ENCODE measurements at places on chromosomes 16 and 17. TPM values are rescaled to one million over a fixed set of nuclear protein-coding genes. Genes with fewer than 3 reads are reported as not detected.

- DNase-seq: no peak
Observed at GRCh38 chr16:57348327-57348726, 10.3 kb upstream of the CCL22 start.

DNA sequence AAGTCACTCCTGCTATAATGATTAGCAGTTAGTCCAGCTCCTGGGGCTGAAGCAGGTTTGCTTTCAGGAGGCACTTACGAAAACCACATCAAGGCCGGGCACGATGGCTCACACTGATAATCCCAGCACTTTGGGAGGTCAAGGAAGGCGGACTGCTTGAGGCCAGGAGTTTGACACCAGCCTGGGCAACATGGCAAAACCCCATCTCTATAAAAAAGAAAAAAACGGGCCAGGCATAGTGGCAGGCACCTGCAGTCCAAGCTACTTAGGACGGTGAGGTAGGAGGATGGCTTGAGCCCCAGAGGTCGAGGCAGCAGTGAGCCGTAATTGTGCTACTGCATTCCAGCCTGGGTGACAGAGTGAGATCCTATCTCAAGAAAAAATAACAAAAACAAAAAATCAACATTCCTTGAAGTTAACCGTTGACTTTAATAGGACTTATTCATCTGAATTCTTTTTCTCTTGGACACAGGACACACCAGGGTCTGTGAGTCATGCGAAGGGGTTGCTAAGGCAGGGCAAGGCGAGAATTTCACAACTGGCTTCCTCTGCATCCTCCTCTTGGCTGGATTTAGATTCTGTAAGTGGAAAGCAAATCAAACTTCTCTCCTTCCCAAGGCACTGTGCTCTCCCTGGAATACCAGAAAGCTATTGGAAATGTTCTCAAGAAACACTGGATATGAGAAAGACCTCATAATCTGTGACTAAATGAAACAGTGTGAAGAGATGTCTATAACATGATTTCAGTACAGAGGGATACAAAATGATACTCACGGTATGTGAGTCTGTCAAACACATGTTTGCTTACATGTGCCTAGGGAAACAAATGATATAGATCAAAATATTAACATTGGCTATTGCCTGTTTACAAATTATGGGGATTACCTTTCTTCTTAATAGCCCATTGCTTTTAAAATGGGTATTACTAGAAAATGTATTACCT, 99.5 kb downstream of the SYCE1L start:
- DNase-seq: peak; percentile 97

The GP1BA gene
- not detected for total RNA-seq

GRCh38 chr16:57809276-57810196, 7.2 kb upstream of the KIFC3 start:
- no peak for DNase-seq

- DNase-seq: peak; percentile 54
Observed at GRCh38 chr16:58127033-58127556, 2.1 kb downstream of the CFAP20 start.

The FOXL1 gene
- 1.7 TPM for total RNA-seq

The SLC4A1 gene
- not detected for total RNA-seq

The KRTAP4-3 gene
- total RNA-seq: not detected

GRCh38 chr16:83958137-83958845, 5.3 kb downstream of the OSGIN1 start:
- no peak for DNase-seq

The ZNF597 gene
- total RNA-seq: 2.2 TPM

DNA sequence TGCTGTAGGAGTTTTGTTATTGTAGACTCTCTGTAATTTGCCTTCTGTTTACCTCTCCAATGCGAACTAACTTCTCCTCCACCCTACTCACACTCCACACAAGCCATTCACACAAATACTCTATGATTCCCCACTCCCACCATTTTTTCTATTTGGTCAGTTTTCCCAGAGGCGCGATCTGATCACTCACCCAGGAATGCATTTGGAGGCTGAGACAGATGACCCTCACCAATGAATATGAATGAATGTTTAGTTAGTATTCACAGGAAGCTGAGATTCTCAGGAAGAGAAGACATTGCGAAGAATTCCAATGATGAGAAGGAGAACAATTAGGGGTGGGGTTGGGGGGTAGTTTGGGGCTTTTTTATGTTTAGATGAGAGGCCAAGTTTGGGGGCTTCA, 10.5 kb upstream of the ANKFN1 start:
- DNase-seq: no peak

The CLEC3A gene
- total RNA-seq: not detected

The STH gene
- not detected for total RNA-seq

DNA sequence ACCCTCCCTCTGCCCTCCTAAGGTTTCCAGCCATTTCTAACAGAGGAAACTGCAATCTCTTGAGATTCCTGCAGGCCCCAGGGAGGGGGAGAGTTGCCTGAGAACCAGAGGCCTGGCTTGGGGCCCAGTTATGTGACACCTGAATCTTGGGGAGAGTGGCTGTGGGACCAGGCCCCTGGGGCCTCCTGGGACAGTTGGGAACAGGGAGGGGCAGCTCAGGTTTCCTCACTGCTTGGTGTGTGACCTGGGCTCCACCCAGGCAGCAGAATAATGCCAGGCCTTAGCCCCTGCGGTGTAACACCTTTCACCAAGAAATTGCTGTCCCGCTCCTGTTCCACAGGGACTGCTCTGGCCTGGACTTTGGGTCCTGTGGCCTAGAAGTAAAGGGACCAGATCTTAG, 44.3 kb upstream of the CRHR1 start:
- DNase-seq: no peak

The MYH3 gene
- total RNA-seq: 0.07 TPM

DNA sequence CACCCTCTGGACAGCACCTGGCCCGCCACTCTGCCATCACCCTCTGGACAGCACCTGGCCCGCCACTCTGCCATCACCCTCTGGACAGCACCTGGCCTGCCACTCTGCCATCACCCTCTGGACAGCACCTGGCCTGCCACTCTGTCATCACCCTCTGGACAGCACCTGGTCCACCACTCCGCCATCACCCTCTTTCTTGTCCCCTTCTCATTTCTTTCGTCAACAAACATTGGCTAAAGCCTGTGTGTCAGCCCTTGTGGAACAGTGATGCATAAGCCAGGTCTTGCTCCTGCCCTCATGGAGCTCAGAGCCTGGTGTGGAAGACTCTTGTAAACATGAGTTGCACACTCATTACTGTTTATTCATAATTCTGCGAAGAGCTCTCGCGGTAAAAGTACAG, 31.2 kb downstream of the CDK5R1 start:
- DNase-seq: no peak

DNA sequence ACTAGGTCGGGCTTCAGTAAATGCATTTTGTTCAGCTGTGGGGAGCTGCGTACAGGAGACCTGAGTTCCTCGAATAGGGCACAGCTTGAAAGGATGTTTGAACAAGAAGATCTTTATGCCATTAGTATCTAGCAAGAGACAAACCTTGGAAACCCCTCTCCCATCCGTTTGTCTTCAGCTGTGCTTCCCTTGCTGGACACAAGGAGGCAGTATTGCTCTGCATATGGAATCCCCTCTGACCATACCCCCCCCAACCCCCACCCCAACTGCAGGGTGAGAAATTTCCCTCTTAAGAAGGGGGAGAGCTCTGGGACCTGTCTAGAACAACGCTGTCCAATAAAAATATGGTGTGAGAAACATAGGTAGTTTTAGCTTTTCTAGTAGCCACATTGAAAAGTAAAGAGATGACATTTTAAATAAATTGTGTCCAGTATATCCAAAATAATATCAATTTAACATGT, 1.6 kb downstream of the MRM1 start:
- DNase-seq: no peak

GRCh38 chr17:30921544-30922196, at the start of gene ADAP2:
TSS of gene ADAP2 (plus strand) at chr17:30921945. CDS start at chr17:30922015, 70 bp downstream.
- DNase-seq: no peak

DNA sequence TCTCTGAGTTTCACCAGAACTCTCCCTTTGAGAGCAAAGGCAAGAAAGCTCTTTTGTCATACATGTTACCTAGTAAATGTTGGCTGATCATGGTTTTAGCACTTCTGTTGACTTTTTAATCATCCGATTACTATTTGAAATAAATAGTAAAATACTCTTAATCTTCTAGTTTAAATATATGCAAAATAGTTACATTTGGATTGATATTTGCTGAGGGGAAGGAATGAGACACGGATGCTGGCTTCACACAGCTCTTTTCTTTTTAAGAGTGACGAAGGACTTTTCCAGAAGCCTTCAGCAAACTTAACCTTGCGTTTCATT, 9.4 kb downstream of the NFATC3 start:
- DNase-seq: no peak

The MYL4 gene
- 0.81 TPM for total RNA-seq

DNA sequence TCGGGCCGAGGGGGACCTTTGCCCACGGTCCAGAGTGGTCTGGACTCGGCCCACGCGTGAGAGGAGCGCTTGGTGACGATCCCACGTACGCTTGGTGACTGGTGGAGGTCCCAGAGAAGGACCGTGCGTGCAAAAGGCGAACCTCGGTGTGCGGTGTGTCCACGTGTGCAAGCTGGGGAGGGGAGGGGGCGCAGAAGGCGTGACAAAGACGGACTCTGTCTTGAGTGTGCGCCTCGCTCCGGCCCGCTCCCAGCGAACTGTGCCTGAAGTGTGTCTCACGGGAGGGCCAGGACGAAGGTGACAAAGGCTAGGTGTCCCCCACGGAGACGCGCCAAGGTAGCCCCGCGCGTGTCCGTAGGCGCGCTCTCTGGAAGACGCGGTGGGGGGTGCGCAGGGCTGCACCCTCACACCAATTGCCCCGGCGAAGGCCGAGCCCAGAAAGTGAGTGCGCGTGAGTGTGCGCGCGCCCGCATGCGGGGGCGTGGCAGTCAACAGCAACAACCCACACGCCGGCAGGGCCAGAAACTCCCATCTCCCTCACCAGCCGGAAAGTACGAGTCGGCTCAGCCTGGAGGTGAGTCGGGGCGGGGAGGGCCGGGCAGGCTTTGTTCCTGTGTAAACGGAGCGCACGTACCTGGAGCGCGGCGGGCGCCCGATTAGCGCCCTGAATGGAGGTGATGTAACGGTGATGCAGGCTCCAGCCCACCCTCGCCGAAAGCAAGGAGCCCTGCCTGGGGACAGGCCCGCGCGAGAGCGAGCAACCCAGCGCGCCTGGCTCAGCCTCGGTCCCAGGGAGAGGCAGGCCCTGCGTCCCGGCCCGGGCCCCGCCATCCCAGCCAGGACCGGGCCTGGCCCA, at the start of gene GPRC5C:
GPRC5C (plus strand) TSS at position 521 of the 856 bp plus-strand sequence. CDS start 7,689 bp downstream, outside the sequence.
- no peak for DNase-seq

The SP6 gene
- total RNA-seq: 0.92 TPM

- DNase-seq: no peak
Observed at GRCh38 chr17:65678546-65678945, 117.1 kb upstream of the AXIN2 start.

GRCh38 chr16:31006086-31006385, 4.4 kb downstream of the STX1B start:
- DNase-seq: no peak

The TNFRSF13B gene
- not detected for total RNA-seq

GRCh38 chr16:77410449-77410848, 24.4 kb downstream of the ADAMTS18 start:
- DNase-seq: no peak

The CUEDC1 gene
- total RNA-seq: 4.4 TPM

DNA sequence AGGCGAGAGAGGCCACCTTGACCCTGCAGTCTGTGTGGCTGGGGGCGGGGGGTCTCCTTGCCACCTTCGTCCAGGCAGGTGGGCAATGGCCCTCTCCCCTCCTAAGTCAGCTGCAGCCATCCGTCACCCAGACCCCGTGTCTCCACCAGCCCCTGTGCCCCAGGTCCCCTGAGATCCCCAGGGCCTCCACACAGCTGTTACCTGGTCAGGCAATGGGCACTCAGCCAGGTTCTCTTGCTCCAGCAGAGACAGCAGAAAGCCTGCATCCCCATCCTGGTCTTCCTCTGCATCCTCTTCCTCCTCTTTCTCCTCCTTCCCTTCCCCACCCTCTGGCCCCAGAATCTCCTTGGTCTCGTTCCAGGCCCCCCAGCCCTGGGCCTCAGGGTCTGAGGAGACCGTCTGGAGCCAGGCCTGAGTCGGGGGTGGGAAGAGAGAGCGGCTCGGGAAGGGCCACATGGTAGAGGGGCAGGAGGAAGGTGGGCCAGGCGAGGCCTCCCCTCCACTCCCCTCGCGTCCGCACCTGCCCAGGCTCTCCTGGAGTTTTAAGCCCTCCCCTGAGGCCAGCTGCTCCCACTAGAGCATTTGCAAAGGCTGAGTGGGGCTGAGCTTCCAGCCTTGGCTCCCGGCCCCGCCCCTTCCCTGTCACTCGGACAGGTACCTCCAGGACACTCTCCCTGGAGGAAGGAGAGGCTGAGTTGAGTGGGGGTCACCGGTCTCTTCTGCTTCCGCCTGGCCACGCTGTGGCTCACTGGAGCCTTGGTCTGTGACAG, at the start of gene PABPN1L:
PABPN1L (minus strand) TSS at position 510 of the 770 bp plus-strand sequence; CDS start at position 456, 54 bp downstream.
- DNase-seq: no peak

The PLA2G10 gene
- total RNA-seq: not detected

All from pulmonary artery endothelial cell (primary cell).